ENCODE measurements at places on chromosomes 16 and 17.

DNA sequence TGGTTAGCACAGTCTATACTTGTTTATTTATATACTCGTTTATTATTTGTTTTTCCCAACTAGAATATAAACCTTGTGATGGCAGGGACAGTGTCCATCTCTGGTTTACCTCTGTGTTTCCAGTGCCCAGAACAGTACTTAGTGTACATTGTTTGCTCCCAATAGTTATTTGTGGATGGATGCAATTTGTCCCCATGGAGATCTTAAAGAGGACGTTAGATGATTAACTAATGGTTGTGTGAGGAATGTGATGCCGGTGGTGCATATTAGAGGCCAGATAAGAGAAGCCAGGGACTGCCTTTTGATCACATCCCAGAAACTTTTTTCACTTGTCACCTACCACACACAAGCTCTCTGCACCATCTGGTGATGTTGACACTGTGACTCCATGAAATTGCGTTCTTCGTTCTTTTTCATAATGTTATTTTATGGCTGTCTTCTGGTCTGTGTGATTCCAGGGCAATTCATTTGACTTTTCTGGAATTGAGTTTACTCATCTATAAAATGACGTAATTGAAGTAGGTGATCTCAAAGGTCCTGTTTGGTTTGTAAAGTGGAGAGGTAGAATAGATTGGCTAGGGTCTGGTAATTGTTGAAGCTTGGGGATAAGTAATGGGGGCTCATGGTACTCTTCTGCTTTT, 1.2 kb downstream of the COX10 start:
- no peak for DNase-seq

DNA sequence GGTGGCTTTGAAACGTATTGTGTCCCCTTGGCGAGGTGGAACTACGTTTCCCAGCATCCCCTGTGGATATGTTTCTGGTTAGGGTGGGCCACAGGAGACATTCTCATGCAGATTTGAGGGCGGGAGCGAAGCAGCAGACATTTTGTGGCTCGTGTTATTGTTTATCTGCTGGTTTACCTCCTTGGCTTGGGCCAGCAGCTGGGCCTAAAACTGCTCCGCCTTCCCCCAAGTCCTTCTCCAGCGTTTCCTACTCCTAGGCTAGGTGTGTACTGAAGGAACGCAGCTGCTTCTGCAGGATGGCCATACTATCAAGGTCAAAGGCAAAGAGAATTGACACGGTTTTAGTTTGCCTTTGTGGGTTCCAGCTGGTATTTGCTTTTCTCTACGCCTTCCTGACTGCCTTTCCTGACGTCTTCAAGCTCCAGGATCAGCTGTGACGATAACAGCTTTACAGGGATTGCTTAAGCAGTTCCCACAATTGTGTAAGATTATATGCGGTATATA, 17.2 kb upstream of the WSB1 start:
- DNase-seq: no peak

DNA sequence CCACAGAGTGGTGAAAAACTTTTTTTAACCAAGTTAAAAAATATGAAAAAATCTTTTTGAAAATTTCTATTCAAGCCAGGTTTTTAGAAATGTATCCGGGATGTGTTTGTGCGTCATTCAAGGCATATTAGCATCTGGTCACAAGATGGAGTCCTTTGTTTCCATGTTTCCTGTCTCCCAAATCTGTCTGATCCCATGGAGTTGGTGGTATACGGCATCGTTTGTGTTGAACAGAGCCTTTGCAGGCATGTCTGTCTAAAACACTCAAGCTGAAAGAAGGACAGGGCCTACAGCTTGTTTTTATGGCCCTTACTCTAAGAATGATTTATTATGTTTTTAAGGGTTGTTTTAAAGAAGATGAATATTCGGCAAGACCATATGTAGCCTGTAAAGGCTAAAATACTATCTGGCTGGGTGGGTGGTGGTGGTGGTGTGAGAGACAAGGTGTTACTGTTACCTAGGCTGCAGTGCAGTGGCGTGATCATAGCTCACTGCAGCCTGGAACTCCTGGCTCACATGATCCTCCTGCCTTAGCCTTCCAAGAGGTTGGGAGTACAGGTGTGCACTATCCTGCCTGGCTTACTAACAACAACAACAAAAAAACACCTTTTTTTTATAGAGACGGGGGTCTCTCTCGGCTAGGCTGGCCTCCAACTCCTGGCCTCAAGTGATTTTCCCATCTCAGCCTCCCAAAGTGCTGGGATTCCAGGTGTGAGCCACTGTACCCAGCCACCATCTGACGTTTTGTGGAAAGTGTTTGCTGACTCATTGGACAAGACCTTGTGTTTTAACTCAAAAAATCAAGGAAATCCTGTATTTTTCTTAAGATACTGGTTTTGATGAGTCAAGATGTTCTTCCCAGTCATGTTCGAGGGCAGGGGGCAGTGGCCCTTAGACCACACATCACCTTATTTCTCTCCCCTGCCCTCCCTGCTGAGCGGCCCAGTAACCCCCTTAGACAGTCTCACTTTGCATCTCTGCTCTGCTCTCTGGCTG, 52.2 kb downstream of the NDE1 start:
- DNase-seq: peak; percentile 68

DNA sequence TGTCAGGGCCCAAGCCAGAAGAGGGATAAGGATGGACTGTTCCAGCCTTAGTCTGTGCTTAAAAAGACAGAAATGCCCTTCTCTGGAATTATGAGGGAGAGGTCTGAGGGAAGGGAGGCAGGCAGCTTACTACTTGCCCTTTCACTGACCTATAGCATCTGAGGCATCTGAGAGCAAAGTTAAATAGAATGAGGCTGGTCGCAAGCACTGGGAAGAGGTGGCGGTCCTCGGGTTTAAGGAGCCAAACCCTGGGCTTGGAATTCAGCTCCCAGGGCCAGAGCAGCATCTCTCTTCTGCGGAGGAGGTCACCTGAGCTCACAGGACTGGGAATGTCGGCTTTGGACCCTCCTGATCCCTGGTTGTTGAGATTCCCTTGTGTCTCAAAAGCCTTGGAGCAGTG, 3.1 kb upstream of the LIMD2 start:
- DNase-seq: no peak

- no peak for DNase-seq
Observed at GRCh38 chr16:89575247-89576152, at the start of gene CPNE7. Gene CPNE7, plus strand, starts transcription at chr16:89575758. Its CDS starts 140 bp downstream, at chr16:89575898.

GRCh38 chr16:82055728-82056549, 20.9 kb downstream of the HSD17B2 start:
- no peak for DNase-seq

- DNase-seq: no peak
Observed at GRCh38 chr17:16215002-16215272, 397 bp downstream of the NCOR1 start.

DNA sequence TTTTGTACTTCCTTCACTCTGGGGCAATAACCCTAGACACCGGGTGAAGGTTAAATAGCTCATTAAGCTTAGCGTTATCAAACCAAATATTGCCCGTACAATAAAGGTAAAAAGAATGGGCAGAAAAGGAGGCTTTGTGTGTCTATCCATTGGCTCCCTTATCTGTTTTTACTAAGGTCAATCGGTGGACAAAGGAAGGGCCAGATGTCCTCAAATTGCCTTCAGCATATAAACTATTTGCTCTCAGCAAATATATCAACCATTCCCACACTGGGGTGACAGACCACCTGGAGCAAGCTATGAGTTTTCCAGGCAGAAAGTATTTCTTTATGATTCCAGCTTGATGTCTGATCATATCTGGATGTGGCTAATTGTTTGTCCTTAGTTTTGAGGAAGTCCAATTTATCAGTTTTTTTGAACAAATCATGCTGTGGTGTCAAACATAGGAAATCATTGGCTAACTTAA, 25.3 kb upstream of the WIPI1 start:
- no peak for DNase-seq

DNA sequence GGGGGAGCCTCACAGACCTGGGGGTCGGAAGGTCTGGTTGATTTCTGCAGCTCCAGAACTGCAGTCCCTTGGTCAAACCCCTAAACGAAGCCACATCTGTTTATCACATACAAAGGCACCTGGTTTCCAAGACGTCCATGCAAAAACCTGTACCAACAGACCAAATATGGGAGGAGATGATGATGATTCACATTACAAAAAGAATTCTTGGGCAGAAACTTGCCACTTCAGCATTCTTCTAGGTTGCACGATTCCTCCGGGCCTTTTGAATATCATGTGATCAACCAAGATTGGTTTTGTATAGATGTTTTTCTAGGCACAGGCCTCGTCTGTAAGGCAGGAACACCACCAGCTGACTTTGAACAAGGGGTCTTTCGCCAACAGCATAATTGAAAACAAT, 466.3 kb downstream of the SOX9 start:
- no peak for DNase-seq

GRCh38 chr17:12041312-12041711, 20.6 kb downstream of the MAP2K4 start:
- peak; percentile 85 for DNase-seq

GRCh38 chr17:61584866-61585265, 6.2 kb downstream of the NACA2 start:
- no peak for DNase-seq

DNA sequence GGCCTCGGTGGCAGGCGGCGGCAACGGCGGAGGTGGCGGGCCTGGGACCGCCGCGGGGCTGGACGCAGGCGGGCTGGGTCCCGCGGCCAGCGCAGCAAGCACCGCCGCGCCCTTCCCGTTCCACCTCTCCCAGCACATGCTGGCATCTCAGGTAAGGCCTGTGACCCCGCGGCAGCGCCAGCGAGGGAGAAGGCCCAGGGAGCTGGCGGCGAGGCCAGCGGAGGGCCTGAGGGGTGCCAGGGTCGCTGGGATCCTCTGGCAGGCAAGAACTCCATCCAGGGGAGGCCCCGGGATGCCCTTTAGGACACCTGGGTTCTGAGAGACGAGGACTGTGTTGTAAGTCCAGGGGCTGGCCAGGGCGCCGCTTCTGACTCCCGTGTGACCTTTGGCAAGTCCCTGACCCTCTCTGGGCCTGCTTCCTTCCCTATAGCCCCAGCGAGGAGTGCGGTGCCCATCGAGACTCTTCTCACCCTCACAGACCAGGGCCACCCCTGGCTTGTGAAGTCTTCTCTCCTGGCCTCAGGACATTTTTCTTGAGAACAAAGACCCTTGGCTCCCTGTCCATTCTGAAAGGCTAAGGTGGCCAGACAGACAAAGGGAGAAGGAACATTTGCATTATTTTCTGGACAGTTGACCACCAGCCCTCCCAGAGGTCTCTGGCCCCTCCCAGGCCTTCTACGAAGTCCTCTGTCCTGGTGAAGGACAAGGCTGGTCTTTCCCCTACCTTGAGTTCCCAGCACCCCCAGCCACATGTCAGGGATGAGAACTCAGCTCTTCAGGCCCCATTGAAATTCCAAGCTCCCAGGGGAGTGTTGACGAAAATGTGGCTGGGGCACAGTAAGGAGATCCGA, 6.3 kb downstream of the TBX2 start:
- DNase-seq: no peak

DNA sequence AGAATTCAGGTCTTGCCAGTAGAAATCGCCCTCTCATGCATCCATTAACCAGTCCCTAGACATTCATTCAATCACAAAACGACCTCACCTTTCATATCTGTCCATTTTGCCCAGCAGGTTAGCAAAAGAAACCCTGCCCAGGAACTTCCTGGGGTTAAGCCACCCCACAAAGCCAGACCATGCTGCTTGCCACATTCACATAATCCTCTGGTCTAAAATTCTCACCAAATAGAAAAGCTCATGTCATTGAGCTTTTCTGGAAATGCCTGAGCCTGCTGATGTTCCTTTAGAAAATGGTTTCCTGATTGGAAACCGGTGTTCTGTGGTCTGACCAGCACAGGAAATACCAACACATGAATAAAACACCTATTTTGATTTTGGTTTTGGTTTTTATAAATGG, 21.6 kb upstream of the DYNLRB2 start:
- no peak for DNase-seq

- DNase-seq: no peak
Observed at GRCh38 chr17:69516911-69517310, 102.4 kb downstream of the MAP2K6 start.

DNA sequence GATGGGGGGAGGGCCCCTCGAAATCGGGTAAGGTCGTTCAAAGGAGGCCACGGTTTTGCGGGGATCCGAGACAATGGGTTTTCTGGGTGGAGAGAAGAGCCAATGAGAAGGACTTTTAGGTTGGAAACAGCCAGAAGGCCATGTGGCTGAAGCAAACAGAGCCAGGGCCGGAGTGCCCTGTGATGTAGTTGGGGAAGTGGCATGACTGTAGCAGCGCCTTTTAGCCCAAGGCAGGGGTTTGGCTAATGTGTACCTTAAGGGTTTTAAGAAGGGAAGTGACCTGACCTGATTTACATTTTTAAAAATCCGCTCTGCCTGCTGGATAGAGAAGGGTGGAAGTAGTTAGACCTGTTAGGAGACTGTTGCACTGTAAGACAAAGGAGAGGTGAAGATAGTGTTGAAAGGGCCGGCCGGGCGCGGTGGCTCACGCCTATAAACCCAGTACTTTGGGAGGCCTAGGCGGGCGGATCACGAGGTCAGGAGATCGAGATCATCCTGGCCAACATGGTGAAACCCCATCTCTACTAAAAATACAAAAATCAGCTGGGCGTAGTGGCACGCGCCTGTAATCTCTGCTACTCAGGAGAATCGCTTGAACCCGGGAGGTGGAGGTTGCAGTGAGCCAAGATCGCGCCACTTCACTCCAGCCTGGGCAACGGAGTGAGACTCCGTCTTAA, 1.0 kb downstream of the LYRM1 start:
- peak; percentile 62 for DNase-seq

DNA sequence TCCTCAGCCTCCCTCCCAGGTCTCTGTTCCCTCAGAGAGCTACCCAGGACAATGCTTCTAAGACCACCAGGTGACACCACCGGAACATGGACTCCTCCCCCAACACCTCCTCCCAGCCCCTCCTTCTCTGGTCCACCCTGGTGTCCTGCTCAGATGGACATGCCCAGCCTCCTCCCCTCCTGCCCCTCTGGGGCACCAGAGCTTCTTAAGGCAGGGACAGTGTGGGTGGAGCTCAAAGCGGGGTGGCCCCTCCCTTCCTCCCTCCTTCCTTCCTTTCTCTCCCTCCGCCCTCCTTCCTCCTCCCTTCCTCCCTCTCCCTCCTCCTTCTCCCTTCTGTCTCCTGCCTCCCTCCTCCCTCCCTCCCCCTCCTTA, 22.7 kb downstream of the TRPV3 start:
- DNase-seq: peak; percentile 61

DNA sequence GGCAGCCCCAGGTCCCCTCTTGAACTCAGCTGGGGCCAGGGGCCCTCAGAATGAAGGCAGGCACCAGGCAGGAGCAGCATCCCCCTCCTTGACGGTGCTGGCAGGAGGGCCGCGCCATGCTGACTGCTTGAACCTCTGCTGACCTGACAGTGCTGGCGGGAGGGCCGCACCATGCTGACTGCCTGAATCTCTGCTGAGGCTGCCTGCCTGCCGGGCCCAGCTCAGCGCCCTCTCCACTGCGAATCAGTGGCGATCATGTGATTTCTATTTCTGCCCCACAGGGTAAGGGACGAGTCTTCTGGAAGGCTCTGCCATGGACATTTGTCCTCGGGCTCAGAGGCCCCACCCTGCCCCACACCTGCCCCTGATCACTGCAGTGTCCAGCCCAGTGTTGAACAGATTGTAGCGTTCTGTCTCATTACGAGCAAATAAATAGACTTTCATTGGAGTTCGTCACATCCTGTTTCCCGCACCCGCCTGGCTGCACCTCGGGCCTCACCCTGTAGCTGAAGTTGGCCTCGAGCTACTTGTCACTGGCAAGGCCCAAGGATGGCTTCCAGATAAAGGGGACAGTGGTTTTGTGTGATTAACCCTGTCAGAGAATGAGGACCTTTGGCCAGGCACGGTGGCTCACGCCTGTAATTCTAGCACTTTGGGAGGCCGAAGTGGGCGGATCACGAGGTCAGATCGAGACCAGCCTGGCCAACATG, 8.6 kb downstream of the C16orf90 start:
- DNase-seq: no peak
